ENCODE measurements at places on chromosomes 6 and 20. TPM values are rescaled to one million over a fixed set of nuclear protein-coding genes. Genes with fewer than 3 reads are reported as not detected.

The ZNF391 gene
- 1.8 TPM for total RNA-seq

The DACT2 gene
- 1.9 TPM for total RNA-seq

The HTR1E gene
- not detected for total RNA-seq

The LPA gene
- not detected for total RNA-seq

The GJA10 gene
- not detected for total RNA-seq

The NEU1 gene
- total RNA-seq: 24.8 TPM

The PSMB8 gene
- 20.6 TPM for total RNA-seq

The BMP7 gene
- 29.7 TPM for total RNA-seq

The TAPBP gene
- total RNA-seq: 86.9 TPM

The EZR gene
- total RNA-seq: 192 TPM

The C6orf15 gene
- total RNA-seq: not detected

The RWDD2A gene
- 4.3 TPM for total RNA-seq

The EEF1A2 gene
- 1,033 TPM for total RNA-seq

The HLA-DQA1 gene
- total RNA-seq: 6.5 TPM

The CDC25B gene
- 12.1 TPM for total RNA-seq

The CST5 gene
- not detected for total RNA-seq

The HDGFL1 gene
- total RNA-seq: not detected

The OR2J3 gene
- total RNA-seq: not detected

The SLC4A11 gene
- not detected for total RNA-seq

DNA sequence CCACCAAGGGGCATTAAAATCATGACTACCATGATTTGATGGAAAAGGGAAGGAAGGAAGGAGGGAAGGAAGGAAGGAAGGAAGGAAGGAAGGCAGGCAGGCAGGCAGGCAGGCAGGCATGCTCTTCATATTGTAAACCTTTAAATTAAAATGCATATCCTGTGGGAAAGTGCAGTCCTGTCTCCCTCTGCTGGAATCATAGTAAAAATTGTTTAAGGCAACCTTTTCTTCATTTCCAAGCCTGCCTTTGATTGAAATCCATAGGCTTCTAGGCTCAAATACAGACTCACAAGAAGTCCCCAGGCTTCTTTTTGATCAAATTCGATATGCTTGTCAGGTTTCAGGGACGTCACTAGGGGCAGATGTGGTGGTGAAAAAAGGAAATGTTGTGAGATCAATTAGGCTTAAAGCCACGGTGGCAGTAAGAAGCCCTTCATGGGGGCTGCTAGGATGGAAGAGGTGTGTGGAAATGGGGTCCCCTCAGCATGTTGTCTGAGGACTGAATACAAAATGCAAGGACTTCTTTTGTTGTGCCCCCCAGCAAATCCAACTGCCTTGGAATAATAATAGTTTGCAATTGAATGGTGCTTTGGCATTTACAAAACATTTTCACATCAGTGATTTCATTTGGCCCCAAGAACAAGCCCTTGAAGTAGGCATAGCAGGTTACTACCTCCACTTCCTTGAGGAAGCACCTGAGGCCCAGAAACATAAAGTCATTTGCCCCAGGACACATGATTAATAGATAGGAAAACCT is 25.6 kb upstream of the GABRR1 start:
- DNase-seq: no peak

DNA sequence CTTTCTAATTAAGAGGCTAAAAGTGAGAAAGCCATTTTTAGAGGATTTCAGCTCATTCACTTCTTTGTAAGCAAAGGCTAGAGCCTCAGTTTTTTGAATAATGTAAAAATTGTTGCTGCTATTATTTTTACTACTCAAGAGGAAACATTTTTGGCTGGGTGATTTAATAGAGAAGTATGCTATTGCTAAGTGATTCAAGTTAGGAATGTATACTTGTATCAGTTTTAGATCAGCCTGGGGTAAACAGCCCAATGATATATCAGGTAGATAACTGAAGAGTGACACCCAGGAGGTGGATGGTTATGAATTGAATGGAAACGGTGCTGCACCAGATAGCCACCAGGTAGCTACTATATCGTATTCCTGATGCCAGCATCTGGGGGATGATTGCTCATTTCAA is 9.2 kb downstream of the QKI start:
- no peak for DNase-seq

GRCh38 chr20:13296070-13296469 is 75.0 kb downstream of the ISM1 start:
- no peak for DNase-seq

GRCh38 chr20:56621730-56622129 is 7.4 kb upstream of the TFAP2C start:
- DNase-seq: no peak

- no peak for DNase-seq
Measured at GRCh38 chr20:53794529-53795115, 201.0 kb upstream of the ZNF217 start.

DNA sequence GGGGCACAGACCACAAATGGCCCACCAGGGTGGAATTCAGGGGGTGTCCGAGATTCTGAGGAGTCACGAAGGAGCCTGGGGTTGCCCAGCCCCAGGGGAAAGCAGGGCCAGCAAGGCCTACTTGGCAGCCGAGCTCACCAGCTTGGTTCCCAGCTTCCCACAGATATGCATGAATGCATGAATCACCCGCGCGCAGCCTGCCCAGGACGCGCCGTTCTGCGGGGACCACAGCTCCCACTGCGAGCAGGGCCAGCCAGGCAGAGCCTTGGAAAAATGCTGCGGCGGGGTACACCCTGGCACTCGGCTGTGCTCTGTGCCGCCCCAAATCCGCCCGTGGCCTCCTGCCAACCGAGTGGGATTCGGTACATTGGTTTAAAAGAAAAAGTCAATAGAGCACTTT is 211.0 kb downstream of the NFATC2 start:
- DNase-seq: no peak

DNA sequence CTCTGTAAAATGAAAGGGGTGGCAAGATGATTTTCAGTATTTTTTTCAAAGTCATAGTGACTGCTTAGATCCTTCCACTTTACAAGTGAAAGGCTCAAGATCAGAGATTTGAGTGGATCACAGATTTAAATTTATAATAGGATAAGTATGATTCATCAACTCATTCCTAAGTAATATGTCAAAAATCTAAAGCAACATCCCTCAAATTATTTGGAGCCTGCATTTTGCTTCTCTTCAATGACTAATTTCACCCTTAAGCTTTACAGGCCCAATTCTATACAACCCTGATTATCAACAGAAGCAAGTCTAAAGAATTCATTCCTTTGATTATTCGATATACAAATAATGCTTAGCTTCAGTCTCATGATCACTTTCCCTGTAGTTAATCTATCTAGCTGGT is 93.9 kb upstream of the HEY2 start:
- DNase-seq: no peak

GRCh38 chr6:11491596-11492463 is 45.7 kb upstream of the TMEM170B start:
- DNase-seq: no peak

DNA sequence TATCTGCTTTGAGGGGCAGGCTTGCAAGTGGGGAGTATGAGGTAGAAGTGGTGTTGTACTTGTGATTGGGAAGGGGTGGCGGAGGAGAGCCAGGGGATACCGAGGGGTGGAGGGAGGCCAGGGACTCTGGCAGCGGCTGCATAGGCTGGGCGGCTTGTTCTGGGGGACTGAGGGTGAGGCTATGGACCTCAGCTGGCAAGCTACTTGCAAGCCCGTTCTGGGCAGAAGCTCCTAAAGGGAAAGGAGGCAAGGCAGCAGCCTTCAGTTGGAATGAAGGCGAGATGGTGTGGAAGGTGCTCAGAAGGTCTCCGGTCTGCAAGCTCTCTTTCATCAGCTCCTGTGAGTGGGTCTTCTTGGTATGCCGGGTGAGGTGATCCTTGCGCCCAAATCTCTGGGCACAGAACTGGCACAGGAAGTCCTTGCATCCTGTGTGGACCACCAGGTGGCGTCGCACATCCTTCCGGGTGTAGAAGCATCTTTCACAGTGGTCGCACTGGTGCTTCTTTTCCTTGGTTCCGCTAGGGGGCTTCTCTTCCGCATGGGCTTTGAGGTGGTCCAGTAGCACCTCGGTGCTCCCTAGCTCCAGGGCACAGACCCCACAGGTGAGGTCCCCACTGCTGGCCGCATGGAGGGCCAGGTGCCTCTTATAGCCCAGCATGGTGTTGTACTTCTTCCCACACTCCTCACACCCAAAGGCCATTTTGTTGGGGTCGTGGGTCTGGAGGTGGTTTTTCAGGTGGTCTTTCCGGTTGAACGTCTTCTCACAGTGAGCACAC is 66.0 kb downstream of the PLAGL1 start:
- peak; percentile 80 for DNase-seq

DNA sequence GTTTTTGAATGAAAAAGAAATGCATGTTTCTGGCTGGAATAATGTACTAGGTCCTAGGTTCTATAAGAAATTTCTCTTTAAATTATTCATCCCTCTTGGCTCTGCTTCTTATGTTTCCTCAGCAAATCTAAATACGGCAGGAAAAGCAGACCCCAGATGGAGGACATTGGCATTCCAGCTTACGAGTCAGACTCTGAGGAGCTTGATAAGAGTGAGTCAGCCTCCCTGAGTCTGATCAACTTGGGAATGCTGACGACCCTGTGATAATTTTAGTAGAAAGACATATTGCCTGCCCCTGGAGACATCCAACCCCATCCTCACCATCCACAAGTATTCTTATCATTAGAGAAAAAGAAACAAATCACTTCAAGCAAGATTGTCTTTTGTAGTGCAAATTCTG is 509.7 kb upstream of the MARCKS start:
- DNase-seq: no peak

- peak; percentile 57 for DNase-seq
Measured at GRCh38 chr20:11676630-11677287, 240.9 kb upstream of the BTBD3 start.

DNA sequence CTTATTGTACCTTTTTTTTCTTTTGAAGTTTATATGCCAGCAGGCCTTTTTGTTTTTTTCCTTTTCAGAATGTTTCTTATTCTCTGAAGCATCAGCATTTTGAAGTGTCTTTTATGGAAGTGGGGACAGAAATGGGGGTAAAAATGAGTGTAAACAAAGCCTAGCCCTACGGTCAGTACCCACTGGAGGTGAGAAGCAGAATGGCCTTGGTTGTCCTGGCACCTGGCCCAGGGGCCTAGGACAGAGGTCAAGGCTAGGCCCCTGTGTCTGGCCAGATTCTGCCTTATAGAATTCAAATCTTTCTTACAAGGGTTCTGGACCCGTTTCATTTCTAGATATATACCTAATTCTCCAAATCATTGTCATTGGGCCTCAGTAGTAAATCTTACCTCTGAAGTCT is 3.5 kb upstream of the C6orf163 start:
- DNase-seq: no peak

GRCh38 chr6:151822252-151823111 is 15.0 kb downstream of the ESR1 start:
- DNase-seq: no peak

DNA sequence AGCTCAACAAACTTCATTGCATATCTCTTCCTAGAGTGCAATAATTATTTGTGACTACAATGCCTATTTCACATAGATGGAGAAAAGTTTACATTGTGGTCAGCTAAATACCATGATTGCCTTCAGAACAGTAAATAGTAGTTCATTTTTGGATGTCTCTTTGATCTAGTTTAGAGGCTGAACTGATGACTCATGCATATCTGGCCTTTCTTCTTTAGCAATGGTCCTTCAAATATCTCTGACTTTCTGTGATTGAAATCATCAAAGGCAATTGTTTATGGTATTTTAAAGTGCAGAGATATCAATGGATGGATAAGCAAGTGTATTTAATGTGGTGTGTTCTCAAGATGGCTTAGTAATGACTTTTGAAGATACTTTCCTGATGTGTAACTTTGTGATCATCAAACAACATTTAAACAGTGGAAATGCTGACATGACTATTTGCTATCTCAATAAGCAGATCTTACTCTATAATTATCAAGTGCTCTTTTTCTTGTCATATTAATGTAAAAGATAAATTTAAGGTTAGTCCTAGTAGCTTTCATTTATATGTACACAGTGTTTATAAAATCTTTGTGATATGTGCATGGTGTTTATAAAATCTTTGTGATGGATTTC is 523.7 kb upstream of the SLC35B3 start:
- DNase-seq: no peak

- peak; percentile 94 for DNase-seq
Measured at GRCh38 chr6:75205776-75206575, at the start of gene COL12A1. Gene COL12A1, minus strand, starts transcription at chr6:75206053. Its CDS starts 3,261 bp downstream, at chr6:75202792.

DNA sequence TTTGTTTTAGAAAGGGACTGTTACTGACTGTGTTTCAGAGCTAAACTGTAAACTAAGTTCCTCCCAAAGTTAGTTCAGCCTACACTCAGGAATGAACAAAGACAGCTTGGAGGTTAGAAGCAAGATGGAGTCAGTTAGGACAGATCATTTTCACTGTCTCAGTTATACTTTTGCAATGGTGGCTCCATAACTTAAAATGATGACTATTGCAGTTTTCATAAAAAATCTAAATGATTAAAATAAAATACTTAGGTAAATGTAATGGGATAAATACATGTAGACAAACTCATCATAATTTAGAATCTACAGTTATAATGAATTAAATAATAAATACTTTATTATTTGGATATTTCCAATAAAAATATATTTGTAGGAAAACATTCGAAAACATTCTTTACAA is 590.6 kb downstream of the EPHA7 start:
- no peak for DNase-seq

- DNase-seq: no peak
Measured at GRCh38 chr6:112760831-112761230, 413.7 kb downstream of the RFPL4B start.

GRCh38 chr20:61345656-61346055 is 93.6 kb downstream of the CDH4 start:
- no peak for DNase-seq

- DNase-seq: no peak
Measured at GRCh38 chr6:25354078-25354932, 75.1 kb downstream of the CARMIL1 start.

DNA sequence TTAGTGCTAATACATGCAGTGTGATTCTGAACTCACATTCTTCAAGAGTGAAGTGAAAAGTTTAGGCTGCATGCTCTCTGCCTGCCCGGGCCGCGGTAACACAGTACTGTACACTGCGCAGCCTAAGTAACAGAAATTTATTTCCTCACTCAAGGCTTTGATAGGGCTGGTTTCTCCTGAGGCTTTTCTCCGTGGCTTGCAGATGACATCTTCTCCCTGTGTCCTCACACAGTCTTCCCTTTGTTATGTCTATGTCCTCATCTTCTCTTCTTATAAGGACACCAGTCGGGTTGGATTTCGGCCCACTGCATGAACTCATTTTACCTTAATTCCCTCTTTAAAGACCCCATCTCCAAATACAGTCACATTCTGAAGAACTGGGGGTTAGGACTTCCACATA is 51.1 kb upstream of the TMEM170B start:
- DNase-seq: no peak

DNA sequence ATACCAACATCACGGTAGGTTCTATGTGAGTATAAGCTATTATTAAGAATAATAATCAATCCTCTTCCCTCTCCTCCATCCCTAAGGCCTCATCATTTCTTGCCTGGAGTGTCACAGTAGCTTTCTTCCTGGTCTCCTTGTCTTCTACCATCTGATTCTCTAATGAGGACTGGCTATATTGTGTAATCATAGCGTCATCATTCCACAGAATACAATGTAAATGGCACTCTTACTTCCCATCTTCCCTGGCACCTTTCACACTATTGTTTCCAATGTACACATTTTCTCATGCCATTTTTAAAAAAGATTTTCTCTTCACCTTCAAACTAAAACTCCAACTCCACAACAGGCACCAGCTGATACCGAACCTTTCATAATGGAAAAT is 2.2 kb upstream of the BTN3A2 start:
- no peak for DNase-seq
